ENCODE measurements at places on chromosomes 16 and 17.
A peak's percentile ranks its signal among the peaks of the same experiment; 100 is the strongest.

GRCh38 chr17:17750881-17751280 lies 69.6 kb downstream of the RAI1 start:
- DNase-seq = peak; percentile 73

DNA sequence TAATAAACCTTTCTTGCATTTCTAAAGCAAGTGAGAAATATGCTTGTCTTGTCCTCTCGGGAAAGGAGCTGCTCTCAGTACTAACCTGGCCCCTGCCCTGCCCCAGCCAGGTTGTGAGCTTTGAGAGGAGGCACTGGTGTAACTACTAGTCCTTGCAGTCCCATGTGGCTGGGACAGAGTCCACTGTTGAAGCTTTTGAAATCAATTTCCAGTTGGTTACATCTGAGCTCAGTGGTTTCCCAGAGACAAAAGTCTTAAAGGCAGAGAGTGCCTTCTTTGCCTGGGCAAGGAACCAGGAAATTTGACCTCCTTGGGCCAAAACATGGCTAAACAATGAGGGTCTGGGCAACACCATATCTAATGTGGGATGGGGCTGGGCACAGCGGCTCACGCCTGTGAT lies 48.7 kb downstream of the GSG1L start:
- DNase-seq = no peak

DNA sequence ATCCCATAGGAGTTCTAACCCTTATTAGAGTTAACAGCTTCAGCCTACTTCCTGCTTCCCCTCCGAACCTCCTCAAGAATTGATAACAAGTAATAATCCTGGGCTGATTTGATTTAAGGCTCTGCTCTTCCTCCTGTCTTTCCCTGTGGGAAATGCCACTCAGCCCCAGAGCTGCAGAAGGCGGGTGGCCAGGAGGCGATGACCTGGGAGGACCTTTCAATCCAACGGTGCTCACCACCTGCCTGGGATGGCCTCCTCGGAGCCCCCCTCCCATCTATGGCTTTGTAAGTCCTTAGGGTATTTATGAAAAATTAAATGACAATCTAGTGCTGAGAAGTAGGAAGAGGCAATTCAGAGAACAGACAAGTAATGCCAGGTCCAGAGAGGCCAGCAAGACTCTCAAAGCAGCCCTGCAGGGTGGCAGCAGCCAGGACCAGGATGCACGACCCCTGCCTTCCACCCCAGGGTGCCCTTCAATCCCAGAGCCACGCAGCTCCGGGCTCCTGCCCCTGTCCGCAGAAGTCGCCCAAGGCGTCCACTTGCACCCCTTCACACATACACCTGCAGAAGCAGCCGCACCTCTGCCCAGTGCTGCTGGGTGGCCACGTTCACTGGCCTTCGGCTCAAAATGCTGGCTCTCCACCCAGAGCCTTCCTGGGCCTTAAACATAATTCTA lies 34.3 kb downstream of the ABR start:
- no peak for DNase-seq

GRCh38 chr17:728911-729310 lies 3.5 kb upstream of the TLCD3A start:
- DNase-seq = no peak
